T-helper 2 cell (primary cell): ENCODE measurements at places on chromosomes 16 and 17.

DNA sequence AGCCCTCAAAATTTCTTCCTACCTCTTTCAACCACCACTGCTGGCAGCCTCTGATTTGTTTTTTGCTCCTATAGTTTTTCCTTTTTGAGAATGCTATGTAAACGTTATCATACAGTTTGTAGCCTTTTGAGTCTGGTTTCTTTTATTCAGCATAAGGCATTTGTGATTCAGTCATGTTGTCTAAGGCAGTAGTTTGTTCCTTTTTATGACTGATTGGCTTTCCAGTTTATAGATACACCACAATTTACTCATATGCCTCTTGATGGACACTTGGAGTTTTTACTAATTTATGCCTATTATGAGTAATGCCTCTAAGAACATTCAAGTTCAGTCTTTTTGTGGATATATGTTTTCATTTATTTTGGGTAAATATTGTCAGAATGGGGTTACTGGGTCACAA, 136.6 kb downstream of the CHD9 start:
- DNase-seq, result no peak

DNA sequence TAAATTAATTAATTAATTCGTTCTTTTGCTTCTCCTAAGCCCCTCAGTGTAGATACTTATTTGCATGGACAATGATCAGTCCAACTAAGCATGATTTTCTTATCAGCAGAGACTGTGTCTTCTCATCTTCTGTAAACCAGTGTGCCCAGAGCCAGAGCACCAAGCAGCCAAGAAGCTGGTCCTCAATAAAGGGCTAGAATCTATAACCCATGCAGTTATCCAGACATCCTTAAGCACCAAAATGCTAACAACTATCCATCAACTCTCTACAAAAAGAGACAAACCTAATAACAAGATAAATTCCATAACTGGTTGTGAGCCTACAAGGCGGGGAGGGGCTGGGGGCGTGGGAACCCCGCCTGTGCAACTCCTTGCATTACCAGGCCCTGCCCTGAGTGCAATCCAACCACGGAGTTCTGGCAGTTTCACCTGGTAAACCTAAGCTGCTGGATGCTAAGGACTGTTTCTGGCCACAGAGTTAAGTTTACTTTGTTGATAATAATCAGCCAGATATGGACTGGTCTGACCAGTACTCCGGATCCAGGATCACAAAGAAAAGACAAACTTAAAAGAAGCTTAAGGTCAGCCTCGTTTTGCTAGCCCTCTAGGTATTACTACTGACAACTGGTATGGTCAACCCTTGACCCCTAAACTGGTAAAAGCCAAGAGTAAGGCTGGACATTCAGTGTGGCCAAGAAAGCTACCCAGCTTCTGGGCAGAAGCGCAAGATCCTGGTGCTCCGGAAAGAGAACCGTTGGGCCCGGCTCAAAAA, 51.5 kb downstream of the ZFHX3 start:
- no peak for DNase-seq

- no peak for DNase-seq
Observed at GRCh38 chr16:80687606-80688005, 116.8 kb downstream of the CDYL2 start.

DNA sequence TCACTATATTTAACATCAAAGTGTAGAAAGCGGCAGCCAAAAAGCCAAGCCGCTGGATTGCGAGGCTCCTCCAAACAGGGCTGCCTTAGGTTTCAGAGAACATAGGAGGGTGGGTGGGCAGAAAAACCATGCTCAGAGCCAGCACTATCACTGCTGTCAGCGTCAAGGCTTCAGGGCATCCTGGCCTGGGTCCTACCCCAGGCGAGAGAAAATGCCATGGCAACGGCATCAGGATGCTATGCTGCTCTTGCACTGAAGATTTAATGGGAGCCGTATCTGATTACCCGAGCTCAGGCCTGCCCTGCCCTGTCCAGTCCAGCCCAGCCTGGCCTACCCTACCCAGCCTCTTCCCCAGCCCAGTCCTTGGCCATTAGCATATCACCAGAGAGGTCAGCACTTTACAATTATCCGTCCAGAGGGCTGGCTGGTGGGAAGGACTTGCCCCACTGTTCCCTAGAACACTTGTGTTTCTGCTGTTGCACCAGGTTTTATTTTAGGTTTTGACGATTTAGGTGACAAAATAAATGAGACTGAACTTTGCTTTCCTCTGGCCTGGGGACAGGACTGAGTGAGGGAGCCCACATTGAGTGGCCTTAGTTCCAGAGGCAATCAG, 61.1 kb downstream of the TOM1L2 start:
- no peak for DNase-seq

GRCh38 chr17:61775364-61775763, 88.0 kb downstream of the BRIP1 start:
- no peak for DNase-seq

GRCh38 chr17:8436844-8437171, 1.1 kb downstream of the NDEL1 start:
- no peak for DNase-seq
